ENCODE measurements at places on chromosomes 6 and 20.

DNA sequence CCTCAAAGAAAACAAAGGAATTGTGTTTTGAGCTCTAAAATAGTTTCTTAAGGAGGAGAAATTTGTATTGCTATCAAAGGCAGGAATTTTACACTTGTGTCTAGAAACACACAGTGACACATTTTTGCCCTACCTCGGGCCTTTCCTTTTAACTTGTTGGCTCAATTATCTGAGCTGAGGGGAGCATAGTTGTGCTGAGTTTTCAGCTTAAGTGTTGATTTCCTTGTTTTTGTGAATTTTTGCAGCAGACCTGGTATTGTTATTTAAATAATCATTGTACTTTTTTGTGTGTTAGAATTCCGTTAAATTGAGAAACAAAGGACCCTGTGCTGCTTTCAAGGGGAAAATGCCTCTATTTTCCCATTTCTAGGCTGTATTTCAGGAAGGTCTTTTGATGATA is 249.7 kb downstream of the CD83 start:
- no peak for DNase-seq

- no peak for DNase-seq
These were observed 1.1 kb downstream of the RNF144B start for GRCh38 chr6:18388271-18388670.

GRCh38 chr6:6744551-6744950 is 156.0 kb downstream of the LY86 start:
- DNase-seq, result no peak

DNA sequence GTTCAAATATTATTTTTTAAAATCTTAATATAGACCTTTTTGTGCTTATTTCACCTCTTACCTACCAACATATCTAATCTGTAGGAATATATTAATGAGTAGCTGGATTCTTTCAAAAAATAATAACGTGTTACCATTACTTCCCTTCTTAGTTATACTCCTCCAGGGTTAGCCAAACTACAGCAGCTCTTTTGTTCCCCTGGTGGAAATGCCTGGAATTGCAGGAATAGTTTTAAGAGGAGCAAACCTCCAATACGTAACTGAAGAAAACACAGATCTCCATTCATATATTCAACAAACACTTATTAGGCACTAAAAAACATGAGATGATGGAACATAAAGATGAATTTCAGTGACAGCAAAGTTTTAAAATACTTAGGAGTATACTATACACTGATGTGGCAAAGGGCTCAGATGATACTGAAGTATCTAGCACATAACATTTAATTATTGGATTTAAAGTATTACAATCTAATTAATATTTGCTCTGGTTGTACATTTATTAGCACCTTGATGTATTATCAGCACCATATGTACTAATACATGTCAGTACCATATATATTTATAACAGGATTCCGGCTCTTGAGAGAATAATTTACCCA is 78.3 kb downstream of the TBX18 start:
- no peak for DNase-seq

- DNase-seq, result peak; percentile 64
These were observed 1.5 kb downstream of the BRD2 start for GRCh38 chr6:32969685-32970412.

DNA sequence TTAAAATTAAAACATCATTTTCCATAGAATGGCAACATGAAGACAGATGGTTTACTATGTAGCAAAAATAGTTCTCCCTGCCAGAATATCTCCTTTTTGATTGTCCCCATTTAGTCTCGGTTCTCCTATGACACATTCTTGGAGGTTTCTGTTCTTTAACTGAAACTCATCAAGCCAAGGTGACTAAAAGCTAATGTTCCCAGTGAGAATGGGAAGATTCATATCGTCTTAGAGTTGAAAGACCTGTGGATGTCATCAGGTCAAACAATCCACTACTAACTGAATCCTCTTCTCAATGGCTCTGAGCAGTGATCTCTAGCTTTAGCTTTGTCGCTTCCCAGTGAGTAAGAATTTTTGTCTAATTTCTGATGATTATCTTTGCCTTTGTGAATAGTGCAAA is 1.3 kb upstream of the DOK5 start:
- no peak for DNase-seq

DNA sequence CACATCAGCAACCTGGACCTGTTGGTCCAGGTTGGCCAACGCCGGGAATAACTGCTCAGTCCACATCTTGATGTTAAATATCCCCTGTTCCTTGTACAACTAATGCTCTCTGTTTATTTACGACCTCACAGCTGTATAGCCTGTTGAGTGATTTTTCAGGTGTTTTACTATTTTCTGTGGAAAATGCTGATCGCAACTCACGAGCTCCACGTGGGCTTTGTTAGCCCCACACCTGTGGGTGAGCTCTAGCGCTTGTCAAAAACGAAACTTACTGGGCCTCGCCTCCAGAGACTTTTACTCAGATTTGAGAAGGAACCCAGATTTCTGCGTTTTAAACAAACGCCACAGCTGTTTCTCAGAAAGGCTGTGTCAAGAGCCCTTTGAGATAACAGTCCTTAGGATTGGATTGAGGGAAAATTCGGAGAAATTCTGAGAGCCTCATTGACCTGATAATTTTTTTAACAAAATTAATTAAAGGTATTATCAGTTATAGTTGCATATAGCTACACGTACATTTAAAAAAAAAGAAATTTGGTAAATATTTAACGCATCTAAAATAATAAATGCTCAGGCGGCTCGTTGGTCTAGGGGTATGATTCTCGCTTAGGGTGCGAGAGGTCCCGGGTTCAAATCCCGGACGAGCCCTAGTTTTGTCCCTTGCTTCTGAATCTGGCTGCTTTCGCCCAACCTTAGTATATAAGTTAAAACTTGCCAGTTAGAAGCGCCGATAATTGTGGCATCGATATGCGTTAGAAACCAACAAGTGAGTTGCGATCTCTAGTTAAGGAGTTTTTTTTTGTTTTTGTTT is 16.7 kb downstream of the HMGN4 start:
- no peak for DNase-seq

- DNase-seq, result peak; percentile 54
These were observed 1.1 kb upstream of the JAG1 start for GRCh38 chr20:10674684-10675449.

DNA sequence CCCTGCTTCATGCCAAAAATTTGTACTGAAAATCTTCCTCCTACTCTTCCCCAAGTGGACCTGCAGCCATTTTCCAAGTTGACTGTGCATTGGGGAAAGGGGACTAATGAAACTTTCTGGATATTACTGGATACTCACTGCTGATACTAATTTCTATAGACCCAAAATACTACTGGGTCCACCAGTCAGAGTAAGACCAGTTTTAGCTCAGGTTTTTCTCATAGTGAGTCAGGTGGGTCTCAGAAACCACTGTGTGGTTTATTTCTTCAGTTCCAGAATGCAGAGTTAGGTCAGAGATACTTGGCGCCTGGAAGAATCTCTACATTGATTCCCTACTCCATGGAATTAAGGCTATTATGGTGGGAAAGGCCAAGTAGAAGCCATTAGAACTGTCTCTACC is 274.8 kb upstream of the SYNCRIP start:
- no peak for DNase-seq

DNA sequence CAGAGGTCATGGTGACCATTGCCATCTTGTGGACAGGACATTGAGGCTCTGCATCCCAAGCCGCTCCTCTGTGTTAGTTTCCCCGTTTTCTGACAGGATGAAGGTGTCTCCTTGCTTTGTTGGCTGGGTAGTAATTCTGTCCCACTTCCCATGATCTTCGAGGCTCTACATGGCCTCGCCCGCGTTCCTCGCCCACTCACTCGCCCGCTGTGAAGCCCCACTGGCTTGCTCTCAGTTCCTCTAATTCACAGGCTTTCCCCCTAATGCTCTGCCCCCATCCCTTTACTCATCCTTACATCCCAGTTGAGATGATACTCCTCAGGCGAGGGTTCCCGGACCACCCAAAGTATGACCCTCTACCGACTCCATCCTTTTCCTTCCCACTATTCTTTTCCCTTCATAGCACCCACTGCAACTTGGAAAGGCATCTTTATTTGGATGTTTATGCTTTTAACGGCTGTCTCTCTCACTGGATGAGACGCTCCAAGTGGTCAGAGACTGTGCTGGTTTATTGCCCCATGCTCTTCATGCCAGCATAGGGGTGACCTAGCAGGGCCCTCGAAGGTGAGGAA is 511 bp upstream of the SLC35B2 start:
- no peak for DNase-seq

DNA sequence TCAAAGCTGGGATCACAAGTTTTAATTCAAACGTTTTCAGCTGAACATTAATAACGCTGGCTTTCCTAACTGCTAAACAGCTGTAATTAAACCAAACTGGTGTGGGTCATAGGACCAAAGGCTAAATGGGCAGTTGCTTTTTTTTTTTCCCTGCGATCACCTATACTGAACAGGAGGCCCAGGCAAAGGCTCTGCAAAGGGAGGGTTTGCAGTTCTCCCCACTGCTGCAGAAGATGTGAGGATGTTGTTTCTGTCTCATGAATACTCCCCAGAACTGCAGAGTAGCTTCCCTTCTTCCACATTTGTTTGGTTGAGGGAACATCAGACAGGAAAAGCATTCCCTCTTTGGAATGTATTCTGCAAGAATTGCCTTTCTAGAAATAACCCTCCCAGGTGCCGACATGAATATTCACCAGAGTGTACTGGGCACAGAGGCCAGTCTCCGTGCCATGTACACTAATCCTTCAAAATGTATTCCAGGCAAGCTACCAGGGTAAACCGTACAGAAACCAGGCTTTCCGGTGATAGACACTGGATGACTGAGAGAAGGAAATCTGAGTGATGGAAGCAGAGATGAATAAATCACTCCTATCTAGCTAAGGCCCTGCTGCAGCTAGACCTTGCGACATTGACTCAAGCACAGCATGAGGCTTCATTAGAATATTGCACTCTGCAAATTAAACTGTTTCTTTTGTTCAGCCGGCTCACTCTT is 370.1 kb downstream of the BTBD9 start:
- DNase-seq, result no peak

DNA sequence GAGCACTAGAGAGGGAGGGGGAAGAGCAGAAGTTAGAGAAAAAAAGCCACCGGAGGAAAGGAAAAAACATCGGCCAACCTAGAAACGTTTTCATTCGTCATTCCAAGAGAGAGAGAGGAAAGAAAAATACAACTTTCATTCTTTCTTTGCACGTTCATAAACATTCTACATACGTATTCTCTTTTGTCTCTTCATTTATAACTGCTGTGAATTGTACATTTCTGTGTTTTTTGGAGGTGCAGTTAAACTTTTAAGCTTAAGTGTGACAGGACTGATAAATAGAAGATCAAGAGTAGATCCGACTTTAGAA is 2.0 kb downstream of the ID4 start:
- DNase-seq, result no peak

DNA sequence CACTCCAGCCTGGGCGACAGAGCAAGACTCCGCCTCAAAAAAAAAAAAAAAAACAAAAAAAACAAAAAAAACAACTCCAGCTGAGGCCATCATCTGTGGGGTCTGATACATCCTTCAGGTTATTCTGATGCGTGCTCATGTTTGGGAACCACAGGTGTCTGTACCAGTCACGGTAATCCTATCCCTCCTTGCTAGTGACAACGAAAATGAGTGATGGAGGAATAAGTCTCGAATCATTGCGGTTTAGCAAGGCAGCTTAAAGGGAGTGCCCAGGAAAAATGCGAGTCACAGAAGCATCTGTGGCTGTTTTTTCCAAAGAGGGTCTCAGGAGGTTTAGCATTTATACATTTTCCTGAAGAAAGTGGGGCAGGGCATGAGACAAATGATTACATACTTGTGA is 48.8 kb downstream of the MCUR1 start:
- DNase-seq, result no peak

GRCh38 chr6:57173886-57174510 is 1.9 kb downstream of the BAG2 start:
- no peak for DNase-seq

- no peak for DNase-seq
These were observed 69.9 kb downstream of the TOX2 start for GRCh38 chr20:43984587-43984986.

DNA sequence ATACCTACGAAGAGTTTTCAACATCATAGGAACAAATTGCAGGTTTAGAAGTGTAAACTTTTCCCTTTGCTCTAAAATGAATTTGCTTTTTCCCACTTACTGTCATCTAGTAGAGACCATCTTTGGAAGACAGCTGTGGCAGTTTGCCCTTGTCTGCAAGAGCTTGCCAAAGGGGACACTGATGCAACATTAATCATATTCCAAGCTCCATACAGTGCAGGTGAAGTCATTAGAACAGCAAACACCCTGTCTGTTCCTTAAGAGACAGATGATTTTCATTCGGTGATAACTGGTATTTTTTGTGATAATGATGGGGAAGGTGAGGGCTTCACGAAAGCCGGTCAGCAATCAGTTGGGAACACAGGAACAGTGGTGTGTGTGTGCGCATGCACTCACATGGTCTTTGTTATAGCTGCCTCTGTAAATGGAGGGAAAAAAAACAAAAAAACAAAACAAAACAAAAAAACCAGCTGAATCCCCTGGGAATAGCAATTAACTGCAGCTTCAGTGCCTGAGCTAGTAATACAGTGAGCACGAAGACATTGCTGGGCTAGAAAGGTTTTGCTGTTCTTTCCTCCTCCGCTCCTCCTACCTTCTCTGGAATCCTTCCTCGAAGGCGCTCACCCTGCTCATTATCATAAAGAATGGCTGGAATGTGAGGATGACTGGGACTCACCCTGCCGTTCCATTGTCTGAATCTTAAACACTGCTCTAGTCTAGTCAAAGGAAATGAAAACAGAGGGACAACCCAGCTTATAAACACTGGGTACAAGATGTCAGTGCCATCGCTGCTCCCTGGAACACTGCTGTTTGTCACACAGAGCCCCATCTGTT is 35.2 kb upstream of the KIF13A start:
- DNase-seq, result no peak

GRCh38 chr6:43699564-43700186 is 12.1 kb upstream of the MRPS18A start:
- no peak for DNase-seq

GRCh38 chr6:84789170-84789569 is 24.8 kb upstream of the TBX18 start:
- no peak for DNase-seq

- no peak for DNase-seq
These were observed 1492.5 kb downstream of the HACE1 start for GRCh38 chr6:103367212-103367611.

- peak; percentile 71 for DNase-seq
These were observed 887 bp downstream of the GABBR1 start for GRCh38 chr6:29631860-29632731.

DNA sequence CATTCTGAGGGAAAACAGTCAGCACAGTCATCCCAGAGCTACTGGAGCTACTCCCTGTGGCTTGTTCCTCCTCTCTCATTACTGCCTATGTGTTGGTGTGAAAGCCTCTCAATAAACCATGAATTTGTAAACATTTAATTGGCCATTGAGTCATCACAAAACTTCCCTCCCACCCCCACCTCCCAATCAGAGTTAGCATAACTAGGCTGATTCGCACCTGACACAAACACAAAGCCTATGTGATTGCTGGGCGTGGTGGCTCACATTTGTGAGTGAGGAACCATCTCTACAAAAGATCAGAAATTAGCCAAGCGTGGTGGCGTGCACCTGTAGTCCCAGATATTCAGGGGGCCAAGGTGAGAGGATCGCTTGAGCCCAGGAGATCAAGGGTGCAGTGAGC is 17.1 kb upstream of the SNTA1 start:
- DNase-seq, result peak; percentile 71

- DNase-seq, result no peak
These were observed 24.5 kb downstream of the MAPK14 start for GRCh38 chr6:36052097-36052496.

- DNase-seq, result no peak
These were observed 21.0 kb upstream of the STX16 start for GRCh38 chr20:58630063-58630462.

- no peak for DNase-seq
These were observed 39.8 kb upstream of the NAA20 start for GRCh38 chr20:19977373-19977770.

- DNase-seq, result no peak
These were observed 168.0 kb downstream of the ZFAND3 start for GRCh38 chr6:37987559-37987958.

Data from NCI-H1436 (cell line).